ENCODE measurements at places on chromosomes 16 and 17.
A peak's percentile ranks its signal among the peaks of the same experiment; 100 is the strongest.

- DNase-seq = no peak
Measured at GRCh38 chr16:11001611-11002010, 57.2 kb downstream of the CLEC16A start.

DNA sequence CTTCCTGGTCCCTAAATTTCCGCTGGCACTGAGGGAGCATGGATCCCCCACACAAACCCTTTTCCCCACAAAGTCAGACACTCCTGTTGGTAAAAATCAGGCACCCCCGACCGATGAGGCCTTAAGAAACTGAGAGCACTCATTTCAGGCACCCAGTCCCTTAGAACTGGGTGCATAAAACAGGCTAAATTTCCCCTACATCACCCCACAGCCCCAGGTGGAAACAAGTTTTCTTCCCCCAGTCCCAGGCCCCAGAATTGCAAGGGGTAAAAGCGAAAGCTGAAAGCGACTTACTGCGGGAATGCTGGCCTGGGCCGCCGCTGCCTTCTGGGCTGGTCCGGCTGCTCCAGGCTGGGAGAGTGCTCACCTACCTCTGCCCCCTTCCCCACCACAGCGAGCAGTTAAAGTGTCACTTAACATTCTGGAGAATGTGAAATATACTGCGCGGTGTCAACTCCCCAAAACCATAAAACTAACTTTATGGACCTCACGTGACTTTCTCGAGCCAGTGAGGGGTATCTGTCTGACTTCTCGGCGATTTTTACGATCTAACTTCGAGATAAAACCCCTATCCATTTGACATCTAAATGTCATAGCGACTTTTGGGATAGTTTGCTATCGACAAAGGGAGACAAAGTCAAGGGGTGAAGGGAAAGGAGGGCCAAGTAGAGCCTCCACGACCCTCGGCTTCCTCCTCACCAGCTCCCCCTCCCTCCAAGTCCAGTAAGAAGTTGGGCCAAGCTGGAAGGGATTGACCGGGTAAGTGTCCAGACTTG lies at the start of gene HOXB3:
HOXB3 (minus strand) TSS at position 411 of the 776 bp plus-strand sequence. CDS start 37,767 bp downstream, outside the sequence.
- no peak for DNase-seq

GRCh38 chr16:66689282-66689681 lies 7.3 kb downstream of the CMTM4 start:
- no peak for DNase-seq

DNA sequence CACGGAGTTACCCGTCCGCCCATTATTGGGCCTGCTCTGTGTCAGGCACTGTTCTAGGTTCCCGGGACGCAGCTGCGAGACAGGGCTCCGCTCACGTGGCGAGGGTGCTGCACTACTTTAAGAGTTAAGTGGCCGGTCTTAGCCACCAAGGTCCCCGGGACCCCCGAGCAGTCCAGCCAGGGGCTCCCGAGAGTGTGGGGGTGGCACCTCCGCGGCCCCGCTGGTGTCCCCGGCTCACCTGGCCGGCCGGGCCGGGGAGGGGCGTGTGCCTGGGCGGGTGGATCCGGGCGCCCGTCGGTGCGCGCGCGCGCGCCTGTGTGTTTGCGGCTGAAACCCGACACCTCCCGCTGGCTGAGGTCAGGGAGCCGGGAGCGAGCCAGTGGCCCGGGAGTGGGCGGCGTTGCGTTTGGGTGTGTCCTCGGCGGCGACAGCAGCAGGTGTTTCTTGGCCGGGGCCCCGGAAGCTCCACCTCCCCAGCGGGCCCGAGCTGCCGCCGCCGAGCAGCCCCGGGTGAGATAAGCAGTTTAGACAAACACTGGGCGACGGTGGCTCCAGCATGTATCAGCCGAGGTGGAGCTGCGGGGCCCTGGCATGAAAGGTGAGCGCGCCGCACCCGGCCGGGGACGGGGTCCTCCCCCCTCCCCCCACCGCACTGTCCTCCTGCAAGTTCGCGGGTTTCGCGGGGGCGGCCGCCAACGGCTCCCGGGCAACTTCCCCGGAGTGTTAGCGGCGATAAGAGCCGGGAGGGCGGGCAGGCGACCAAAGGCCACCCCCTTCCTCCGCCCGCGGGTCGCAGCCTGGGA lies at the start of gene GSE1:
GSE1 (plus strand) TSS at position 522 of the 803 bp plus-strand sequence; CDS start at position 592, 70 bp downstream.
- DNase-seq = peak; percentile 94

GRCh38 chr16:74902161-74902560 lies 82.8 kb downstream of the WDR59 start:
- DNase-seq = no peak

GRCh38 chr17:19703828-19704613 lies 12.4 kb downstream of the SLC47A2 start:
- DNase-seq = no peak

DNA sequence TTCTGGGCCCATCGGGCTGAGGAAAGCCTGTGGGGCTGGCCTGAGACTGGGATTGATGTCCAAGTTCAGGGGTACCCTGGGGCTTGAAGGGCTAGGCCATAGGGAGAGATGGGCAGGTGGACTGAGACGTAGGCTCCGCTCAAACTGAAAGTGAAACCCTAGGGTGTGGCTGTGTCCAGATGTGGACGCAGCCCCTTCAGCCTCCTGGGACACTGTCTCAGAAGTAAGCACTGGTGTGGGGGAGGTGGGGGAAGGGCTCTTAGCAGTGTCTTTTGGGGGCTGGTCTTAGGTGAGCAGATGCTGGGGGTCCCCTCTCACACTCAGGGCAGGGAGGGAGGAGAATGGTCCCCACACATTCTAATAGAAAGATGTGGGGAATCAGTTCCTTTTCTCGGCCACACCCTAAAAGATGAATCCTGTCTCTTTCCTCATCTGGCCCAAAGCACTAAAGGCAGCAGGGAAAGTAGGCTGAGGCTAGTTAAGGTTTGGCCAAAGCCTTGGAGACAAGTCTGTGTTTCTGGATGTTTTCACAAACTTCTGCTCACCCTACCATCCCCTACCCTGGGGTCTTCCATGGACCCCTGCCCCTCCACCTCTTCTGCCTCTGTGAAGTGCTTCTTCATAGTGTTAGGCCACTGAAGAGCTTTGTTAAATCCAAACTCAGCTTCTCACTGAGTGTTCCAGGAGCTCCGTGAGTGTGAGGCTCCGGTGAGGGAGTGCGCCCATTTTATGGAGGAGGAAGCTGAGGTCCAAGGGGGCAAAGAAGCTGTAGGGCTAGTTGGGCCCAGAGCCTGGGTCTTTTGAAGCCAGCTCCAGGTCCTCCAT lies 5.6 kb downstream of the FMNL1 start:
- no peak for DNase-seq

Measured in NCI-H69 (cell line).